Activated CD8-positive, alpha-beta T cell treated with anti-CD3 and anti-CD28 coated beads, Interleukin-2, amount 10 ng/mL, durations not matched to agents 7 days and 5 days (primary cell): ENCODE measurements at places on chromosomes 5 and 9. TPM values are rescaled to one million over a fixed set of nuclear protein-coding genes. Genes with fewer than 3 reads are reported as not detected.

DNA sequence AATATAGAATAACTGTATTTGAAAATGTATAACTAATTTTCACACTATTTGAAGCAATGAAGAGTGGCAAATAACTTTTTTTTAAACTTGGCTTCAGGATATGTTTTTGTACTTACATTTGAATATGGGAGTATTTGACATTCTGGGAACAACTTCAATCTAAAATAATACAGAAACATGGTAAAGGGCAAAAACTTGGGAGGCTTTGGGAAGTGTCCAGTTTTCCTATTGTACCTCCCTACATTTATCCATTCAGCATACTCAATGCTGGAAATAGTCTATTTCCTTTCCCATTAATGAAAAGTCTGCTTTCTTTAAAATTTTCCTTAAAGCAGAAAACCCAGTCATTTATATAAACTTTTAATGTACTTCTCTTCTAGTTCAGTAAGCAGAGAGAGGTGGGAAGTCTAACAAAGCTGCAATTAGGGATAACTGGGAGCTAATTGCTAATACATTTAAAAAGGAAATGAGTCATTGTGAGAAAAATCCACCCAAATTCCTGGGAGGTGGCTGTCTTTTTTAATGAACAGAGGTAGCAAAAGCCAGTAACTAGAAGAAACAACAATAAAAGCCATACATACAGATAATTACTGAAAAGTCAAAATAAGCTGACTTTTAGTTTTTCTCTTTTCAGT lies 128.8 kb downstream of the FBN2 start:
- no peak for DNase-seq

SLC23A1 gene
- total RNA-seq: 1.5 TPM

GRCh38 chr5:174413567-174414314 lies 310.6 kb upstream of the MSX2 start:
- no peak for DNase-seq

TMC1 gene
- not detected for total RNA-seq

GRCh38 chr9:127943011-127943662 lies 5.5 kb upstream of the DPM2 start:
- DNase-seq: no peak

ST8SIA4 gene
- total RNA-seq: 37.5 TPM

LCP2 gene
- 386 TPM for total RNA-seq

GRAMD2B gene
- 6.5 TPM for total RNA-seq

DNA sequence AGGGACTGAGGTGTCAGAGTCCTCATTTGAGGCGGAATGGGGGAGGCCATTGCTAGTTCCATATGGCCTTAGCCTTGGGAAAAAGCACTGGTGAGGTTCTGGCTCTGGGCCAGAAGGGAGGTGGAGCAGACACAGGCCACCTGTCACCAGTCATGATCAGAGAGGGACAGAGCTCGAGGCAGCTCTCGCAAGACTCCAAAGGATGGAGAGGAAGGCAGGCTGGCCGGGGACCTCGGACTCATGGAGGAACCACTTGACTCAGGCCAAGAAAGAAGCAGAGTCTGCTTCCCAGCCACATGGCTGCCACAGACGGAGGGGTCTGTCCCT lies 29.2 kb upstream of the NSMF start:
- no peak for DNase-seq

- no peak for DNase-seq
These were observed 60.9 kb downstream of the RAI14 start for GRCh38 chr5:34716986-34717385.

MYORG gene
- 8.8 TPM for total RNA-seq

EDIL3 gene
- total RNA-seq: not detected

FBN2 gene
- total RNA-seq: not detected

FGF1 gene
- not detected for total RNA-seq

DNA sequence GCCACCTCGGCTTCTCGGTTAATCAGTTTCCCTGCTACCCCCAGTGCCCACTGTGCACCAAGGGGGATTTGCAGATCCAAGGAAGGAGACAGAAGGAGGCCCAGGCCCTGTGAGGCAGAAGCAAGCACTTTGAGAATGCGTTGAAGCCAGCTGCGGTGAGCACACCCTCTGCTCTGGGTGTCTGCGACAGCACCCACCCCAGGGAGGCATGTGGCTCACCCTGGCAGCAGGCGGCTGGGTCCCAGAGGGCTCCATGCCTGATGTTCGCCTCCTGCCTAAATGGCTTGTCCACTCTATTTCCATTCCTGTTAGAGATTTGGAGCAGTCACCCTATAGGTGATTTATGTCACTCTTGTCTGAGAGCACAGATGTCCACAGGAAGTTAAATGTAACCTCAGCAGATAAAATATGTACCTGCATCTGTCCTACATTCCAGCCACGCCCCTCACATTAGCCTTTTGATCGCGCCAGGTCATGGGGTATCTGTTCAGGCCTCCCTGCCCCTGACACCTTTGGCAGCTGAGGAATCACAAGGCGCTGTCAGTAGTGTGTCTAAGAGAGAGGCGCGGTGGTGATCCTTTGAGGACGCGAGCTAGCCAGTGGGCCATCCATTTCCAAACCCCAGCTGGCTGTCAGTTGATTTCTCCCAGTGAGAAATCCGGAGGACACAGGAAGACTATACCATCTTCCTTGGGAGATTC lies 28.1 kb downstream of the PTGES2 start:
- no peak for DNase-seq

- no peak for DNase-seq
These were observed 25.2 kb downstream of the ANKRA2 start for GRCh38 chr5:73540192-73540591.

ESM1 gene
- not detected for total RNA-seq

GRCh38 chr9:18296702-18297055 lies 177.3 kb upstream of the ADAMTSL1 start:
- DNase-seq: no peak

DNA sequence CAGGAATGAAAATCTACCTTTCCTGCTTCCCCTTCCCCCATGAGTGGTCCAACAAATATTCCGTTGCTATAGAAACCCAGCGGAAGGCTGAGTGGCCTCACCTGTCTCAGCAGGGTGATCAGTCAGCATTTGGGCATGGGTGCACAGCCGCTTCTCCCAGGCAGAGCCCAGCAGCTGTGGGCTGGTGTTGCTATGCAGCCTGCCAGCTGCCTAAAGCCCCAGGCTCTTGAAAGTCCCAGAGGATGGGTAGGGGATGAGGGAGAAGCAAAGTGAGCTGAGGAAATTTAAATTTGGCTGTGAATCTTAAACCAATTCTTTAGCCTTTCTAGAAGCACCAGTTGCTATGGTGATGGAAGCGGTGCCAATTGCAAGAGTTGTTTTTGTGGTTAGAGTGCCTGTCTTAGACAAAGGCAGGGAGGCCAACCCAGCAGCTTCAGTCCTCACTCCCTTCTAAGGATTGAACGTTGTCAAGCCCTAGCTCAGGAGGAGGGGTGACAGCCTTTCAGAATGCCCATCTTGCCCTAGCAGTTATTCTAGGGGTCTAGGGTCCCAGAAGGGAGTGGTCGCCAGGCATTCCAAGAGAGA lies 151.5 kb upstream of the PITX1 start:
- DNase-seq: no peak
